Suprapubic skin (tissue), 4 donors: ENCODE measurements at places on chromosomes 2 and 18. TPM values are rescaled to one million over a fixed set of nuclear protein-coding genes. Genes with fewer than 3 reads are reported as not detected.
A peak's percentile ranks its signal among the peaks of the same experiment; 100 is the strongest.

Gene MEIS1
- 19.4 TPM for total RNA-seq

Gene PMAIP1
- 25.0 TPM for total RNA-seq

Gene PDE1A
- total RNA-seq: 3.2 TPM

Gene LYG2
- not detected for total RNA-seq

Gene ACMSD
- not detected for total RNA-seq

Gene NCL
- total RNA-seq: 142 TPM

Gene DCC
- total RNA-seq: 0.16 TPM

Gene CAD
- total RNA-seq: 64.8 TPM

GRCh38 chr2:123791684-123792083 lies 233.4 kb upstream of the CNTNAP5 start:
- no peaks in the 10 kb centered on the region for H3K4me1 ChIP-seq

DNA sequence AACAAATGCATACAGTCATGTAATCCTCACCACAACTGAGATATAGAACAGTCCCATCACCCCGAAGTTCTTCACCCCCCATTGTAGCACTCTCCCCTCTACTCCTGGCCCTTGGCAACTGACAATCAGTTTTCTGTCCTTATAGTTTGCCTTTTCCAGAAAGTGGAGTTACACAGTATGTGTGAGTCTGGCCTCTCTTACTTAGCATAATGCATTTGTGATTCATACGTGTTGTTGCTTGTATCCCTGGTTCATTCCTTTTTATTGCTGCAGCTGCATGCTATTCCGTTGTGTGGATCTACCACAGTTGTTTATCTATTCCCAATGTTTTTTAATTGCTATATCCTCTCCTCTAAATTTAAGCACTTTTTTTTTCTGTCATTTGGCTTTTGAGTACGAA lies 17.6 kb downstream of the ACYP2 start:
- H3K27me3 ChIP-seq: no peaks in the 10 kb centered on the region
- H3K4me3 ChIP-seq: no peak overlapping the region
- no peak for DNase-seq
- no peaks in the 10 kb centered on the region for H3K4me1 ChIP-seq
- H3K36me3 ChIP-seq: no peaks in the 10 kb centered on the region
- no peak overlapping the region for H3K27ac ChIP-seq

- peak overlapping the region; percentile 94 for H3K4me3 ChIP-seq
- peaks cover 25% of the 10 kb centered on the region for H3K36me3 ChIP-seq
- peaks cover 55% of the 10 kb centered on the region for H3K4me1 ChIP-seq
- H3K27ac ChIP-seq: peak overlapping the region; percentile 100
Observed at GRCh38 chr2:200862532-200863000, 1.9 kb downstream of the CLK1 start.

GRCh38 chr2:1935476-1935875 lies 191.2 kb upstream of the PXDN start:
- DNase-seq: no peak
- H3K4me1 ChIP-seq: no peaks in the 10 kb centered on the region
- no peaks in the 10 kb centered on the region for H3K36me3 ChIP-seq
- no peak overlapping the region for H3K4me3 ChIP-seq
- H3K27me3 ChIP-seq: peaks cover 4% of the 10 kb centered on the region

DNA sequence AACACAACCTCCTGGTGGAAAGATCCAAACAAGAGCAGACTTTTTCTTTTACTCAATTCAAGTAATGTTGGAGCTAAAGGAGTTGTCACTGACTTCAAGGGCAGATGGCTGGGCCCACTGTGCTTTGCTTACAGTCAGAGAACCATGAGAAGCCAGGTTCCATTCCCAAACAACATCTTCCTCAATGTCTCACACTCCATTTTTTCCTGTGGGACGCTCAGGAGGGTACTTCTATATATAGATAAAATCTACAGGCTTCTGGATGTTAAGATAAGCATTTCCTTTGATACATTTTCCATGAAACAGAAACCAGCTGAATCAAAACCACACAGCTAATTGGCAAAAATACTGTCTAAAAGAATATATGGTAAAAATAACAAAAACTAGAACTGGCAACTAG lies 14.4 kb downstream of the IWS1 start:
- no peak overlapping the region for H3K4me3 ChIP-seq
- no peak for DNase-seq
- H3K36me3 ChIP-seq: peaks cover 12% of the 10 kb centered on the region
- no peak overlapping the region for H3K27ac ChIP-seq
- no peaks in the 10 kb centered on the region for H3K27me3 ChIP-seq

- H3K27ac ChIP-seq: no peak overlapping the region
- H3K4me1 ChIP-seq: peaks cover 7% of the 10 kb centered on the region
- DNase-seq: no peak
- no peak overlapping the region for H3K4me3 ChIP-seq
Observed at GRCh38 chr2:178527592-178527991, 47.3 kb downstream of the PLEKHA3 start.

- no peaks in the 10 kb centered on the region for H3K4me1 ChIP-seq
- no peak overlapping the region for H3K4me3 ChIP-seq
- no peaks in the 10 kb centered on the region for H3K27me3 ChIP-seq
- no peak for DNase-seq
- no peak overlapping the region for H3K27ac ChIP-seq
- peaks cover 27% of the 10 kb centered on the region for H3K36me3 ChIP-seq
Observed at GRCh38 chr2:161199912-161200701, 39.9 kb downstream of the TANK start.

- no peaks in the 10 kb centered on the region for H3K27me3 ChIP-seq
- H3K36me3 ChIP-seq: no peaks in the 10 kb centered on the region
- H3K4me3 ChIP-seq: no peak overlapping the region
- no peak for DNase-seq
- no peak overlapping the region for H3K27ac ChIP-seq
Observed at GRCh38 chr18:11728249-11728648, 39.2 kb downstream of the GNAL start.

GRCh38 chr18:34493099-34493544 lies 217.0 kb upstream of the DTNA start:
- peak; percentile 76 for DNase-seq
- H3K36me3 ChIP-seq: no peaks in the 10 kb centered on the region
- peak overlapping the region; percentile 71 for H3K27ac ChIP-seq
- peaks cover 12% of the 10 kb centered on the region for H3K4me1 ChIP-seq
- H3K4me3 ChIP-seq: peak overlapping the region; percentile 56

GRCh38 chr2:65351234-65351947 lies 81.0 kb downstream of the SPRED2 start:
- no peaks in the 10 kb centered on the region for H3K36me3 ChIP-seq
- H3K4me1 ChIP-seq: peaks cover 21% of the 10 kb centered on the region
- no peaks in the 10 kb centered on the region for H3K27me3 ChIP-seq
- no peak overlapping the region for H3K27ac ChIP-seq
- no peak for DNase-seq
- no peak overlapping the region for H3K4me3 ChIP-seq

DNA sequence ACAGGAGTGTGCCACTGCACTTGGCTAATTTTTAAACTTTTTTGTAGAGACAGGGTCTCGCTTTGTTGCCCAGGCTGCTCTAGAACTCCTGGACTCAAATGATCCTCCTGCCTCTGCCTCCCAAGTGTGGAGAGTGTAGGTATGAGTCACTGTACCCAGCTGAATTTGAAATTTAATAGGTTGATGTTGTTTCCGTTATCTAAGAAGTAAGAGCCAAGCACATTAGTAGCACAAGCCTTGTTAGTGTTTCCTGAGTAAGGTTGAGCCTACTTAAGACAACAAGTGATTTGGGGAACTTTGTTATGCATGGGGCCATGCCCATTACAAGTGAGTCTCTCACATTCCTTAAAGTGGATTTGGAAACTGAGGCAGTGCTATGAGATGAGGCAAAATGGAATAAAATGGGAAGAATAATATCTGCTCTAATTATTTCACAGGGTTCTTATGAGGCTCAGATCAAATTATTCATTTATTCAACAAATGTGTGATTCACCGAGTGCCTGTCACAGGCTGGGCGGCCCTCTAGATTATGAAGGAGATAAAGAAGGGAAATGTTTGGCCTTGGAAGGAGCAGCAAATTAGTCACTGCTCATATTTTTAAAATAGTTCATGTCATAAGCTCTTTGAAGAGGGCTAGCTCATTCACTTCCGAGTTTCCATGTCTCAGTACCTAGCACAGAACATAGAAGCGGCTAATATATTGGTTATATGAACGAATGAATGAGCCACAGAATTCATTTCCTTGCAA lies 217.2 kb downstream of the LDLRAD4 start:
- peak overlapping the region; percentile 45 for H3K27ac ChIP-seq
- H3K4me3 ChIP-seq: no peak overlapping the region
- no peaks in the 10 kb centered on the region for H3K27me3 ChIP-seq
- no peaks in the 10 kb centered on the region for H3K4me1 ChIP-seq

- DNase-seq: no peak
- no peaks in the 10 kb centered on the region for H3K4me1 ChIP-seq
- no peaks in the 10 kb centered on the region for H3K36me3 ChIP-seq
- no peak overlapping the region for H3K27ac ChIP-seq
- H3K27me3 ChIP-seq: no peaks in the 10 kb centered on the region
Observed at GRCh38 chr2:66849153-66849755, 414.3 kb downstream of the MEIS1 start.
